GM19239 (cell line): ENCODE measurements at places on chromosomes 1 and 21.

GRCh38 chr1:221972276-221973235 lies 230.7 kb upstream of the DUSP10 start:
- DNase-seq: no peak

GRCh38 chr1:1124786-1125642 lies 9.1 kb upstream of the C1orf159 start:
- no peak for DNase-seq

DNA sequence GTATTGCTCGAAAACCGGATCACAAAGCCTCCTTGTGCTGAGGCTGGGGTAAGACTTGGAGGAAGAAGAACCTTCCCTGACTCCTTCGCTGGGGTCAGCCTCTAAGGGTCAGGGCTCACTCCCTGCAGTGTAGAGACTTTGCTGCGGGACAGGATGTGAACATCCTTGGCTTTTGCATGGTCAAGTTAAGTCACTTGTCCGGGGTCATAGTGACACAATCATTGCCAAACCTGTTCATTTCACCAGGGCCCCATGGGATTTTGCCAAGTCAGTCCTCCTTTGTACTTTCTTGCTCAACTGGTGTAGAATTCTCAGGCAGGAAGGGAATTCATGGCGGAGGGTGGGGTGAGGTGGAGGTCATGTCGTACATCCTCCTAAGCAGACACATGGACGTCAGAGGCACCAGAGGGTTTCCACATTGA lies 24.7 kb upstream of the IL10 start:
- no peak for DNase-seq

DNA sequence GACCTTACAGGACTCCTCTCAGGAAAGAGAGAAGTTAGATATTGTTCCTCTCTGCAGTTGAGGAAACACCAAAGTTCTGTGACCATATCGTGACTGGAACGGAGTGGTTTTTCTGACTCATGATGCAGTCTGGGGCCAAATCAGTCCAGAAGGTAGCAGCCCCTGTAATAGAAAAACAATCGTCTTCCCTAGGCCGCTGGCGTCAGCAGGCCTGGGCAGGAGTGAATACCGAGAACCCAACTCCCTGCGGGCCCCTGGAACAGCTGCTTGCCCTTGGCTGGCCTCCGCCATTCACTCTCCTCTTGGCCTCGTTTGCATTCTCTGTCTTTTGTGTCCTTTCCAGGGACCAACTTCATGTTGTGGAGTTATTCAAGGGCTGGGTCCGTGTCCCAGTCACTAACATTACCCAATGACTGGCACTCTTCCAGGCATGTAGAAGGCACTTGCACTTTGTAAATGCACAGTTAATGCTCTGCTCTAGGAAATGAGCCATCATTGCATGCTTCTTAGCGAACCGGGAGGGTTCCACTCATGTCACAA lies 10.9 kb upstream of the CD101 start:
- DNase-seq: no peak

- no peak for DNase-seq
These were observed 48.6 kb upstream of the ZNHIT6 start for GRCh38 chr1:85756864-85757263.

DNA sequence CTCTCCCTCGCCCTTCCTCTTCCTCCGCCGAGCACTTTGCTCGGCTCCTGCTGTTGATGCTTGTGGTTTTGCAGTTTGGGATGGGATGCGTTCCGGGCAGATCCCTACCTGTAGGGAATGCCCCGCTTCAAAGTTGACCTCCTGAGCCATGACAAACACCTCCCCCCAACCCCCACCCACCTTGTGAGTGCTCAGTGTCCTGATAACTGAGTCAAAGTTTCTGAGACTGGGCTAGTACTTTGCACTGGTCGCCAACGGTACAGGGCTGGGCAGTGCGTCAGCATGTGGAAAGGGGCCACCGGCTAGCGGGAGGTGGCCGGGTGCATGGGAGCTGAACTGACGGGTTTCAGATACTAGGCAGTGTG lies 771 bp downstream of the RABGAP1L start:
- no peak for DNase-seq

DNA sequence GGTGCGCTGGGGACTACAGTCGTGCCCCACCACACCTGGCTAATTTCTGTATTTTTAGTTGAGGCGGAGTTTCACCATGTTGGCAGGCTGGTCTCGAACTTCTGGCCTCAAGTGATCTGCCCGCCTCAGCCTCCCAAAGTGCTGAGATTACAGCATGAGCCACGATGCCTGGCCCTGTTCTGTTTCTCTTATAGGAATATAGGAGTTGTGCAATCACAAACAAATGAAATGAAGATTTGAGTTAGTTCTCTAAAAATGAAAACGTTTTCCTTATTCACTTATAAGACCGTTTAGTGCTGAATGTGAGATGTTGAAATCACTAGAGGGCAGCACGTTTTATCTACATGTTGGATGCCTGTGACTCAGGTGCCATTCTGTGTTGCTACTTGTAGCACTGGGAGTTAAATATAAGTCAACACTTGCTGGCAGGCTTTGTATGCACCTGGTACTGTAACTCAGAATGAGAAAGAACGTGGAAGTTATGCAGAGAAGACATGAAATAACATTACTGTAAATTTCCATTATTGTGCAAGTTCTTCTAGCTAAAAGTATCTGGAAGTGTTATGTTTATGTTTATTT lies 45.8 kb downstream of the MIGA1 start:
- no peak for DNase-seq

GRCh38 chr1:154923695-154924094 lies 12.8 kb downstream of the PMVK start:
- DNase-seq: no peak

DNA sequence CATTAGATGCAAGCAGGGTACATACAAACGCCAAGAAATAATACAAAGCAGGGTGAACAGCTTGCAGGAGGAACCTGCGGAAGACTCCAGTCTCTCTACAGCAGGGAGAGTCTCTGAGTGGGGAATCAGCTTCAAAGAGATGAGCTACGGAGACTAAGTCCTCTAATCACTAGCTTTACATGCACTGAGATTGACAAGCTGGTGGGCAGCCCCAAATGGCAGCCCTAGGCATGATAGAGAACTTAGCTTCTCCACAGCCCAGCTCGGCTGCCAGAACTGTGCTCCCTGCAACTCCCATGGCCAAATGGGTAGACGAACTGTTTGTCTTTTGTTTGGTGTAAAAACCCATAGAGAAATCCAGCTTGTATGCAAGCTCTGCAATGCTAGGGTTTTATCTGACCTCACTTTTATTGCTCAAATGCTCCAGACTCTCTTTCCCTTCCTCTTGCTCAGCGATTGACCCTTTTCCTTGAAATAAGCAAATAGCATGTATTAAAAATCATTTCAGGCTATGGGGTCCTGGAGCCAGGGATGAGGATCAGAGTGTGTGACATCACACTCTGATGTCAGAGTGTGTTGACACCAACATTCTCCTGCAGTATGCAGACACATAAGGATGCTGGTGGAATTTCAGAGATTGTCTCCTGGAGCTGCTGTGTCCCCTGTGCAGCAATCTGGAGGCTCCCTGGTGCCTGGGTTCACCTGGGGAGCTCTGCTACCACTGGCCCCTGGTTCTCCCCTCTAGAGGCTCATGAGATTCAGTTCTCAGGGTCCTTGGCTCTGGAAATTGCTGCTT lies 238.5 kb downstream of the TTLL7 start:
- no peak for DNase-seq

GRCh38 chr1:185601189-185601588 lies 133.0 kb upstream of the HMCN1 start:
- no peak for DNase-seq

DNA sequence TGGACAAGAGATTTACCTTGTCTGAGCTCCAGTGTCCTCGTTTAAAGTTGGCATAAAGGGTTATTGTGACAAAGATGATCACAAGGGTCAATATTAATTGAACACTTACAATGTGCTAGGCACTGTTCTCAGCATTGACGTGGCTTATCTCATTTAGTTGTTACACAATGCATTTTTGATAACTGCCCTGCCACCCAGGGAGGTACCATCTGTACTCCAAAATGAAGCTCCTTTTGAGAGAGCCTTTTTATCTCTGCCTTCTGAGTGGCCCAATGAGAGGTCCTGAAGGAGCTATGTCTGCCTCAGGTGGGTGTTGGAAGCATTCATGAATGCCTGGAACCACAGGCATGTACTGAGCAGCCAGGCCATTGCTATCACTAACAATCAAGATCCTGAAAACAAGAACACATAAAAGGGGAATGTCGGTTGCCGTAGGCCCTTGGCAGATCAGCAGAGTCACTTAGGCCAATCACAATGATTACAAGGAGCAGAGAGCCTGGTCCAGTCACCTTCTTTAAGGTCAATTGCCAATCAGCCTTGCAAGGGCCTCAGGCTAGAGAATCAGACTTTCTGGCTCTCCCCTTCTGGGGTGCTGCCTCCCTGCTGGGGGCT lies 78.5 kb downstream of the NMNAT2 start:
- DNase-seq: no peak

DNA sequence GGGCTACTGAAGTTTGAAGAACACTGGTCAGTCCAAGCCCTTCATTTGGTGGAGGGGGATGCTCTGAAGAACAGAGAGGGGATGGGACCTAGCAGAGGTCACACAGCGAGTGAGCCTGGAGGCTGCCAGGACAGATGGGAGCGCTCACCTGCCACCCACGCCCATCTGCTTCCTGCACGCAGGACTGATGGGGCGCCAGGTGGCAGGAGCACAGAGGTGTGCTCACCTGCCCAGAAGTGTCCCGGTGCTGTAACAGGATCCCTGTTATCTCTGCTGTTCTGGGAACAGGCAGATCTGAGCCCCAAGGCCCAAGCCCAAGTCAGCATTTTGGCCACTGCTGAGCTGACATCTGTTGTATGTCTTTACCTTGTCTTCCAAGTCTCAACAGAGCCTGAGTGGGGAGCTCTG lies 40.5 kb downstream of the EPHB2 start:
- no peak for DNase-seq
